ENCODE measurements at places on chromosomes 6 and 20.

DNA sequence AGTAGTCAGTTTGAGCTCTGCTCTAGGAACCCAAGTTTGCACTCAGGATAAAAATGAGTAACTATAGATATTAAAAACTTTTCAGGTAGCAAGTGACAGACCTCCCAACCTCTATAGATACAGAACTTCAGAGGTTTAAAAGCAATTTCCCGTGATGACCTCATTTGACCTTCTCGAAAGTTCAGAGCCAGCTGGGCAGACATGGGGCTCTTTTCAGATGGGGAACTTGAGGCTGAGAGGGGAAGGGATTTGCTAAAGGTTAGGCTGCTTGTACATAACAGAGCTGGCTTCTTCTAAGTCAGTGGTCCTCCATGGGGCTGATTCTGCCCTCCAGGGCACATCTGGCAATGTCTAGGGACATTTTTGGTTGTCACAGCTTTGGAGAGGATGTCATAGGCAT, 58.8 kb upstream of the ZNF831 start:
- no peak for DNase-seq

- DNase-seq = no peak
Measured at GRCh38 chr6:16595514-16596120, 165.6 kb downstream of the ATXN1 start.

DNA sequence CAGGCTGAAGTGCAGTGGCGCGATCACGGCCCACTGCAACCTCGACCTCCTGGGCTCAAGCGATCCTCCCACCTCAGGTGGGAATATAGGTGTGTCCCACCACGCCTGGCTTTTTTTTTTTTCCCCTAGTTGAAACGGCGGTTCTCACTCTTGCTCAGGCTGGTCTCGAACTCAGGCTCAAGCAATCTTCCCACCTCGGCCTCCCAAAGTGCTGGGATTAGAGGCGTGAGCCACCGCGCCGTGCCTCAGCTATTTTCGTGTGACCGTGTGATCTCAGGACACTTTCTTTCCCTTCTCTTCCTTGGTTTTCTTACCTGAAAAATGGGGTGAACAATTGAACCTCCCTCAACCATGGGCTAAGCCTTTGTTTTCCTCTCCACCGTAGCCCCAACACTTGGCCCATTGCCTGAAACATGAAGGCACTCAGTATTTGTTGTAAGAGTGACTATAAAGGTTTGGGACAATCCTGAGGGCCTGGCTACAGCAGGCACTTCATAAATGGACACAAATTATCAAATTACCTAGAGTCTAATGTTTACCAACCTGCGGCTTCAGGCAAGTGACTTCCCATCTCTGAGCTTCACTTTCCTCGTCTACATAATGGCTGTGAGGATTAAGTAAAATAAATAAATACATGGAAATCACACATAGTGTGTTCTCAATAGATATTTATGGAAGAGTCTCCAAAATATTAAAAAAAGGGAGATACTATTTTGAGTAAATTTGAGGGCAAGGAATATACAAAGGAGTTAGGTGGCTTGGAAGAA, 31.4 kb upstream of the ID1 start:
- no peak for DNase-seq

DNA sequence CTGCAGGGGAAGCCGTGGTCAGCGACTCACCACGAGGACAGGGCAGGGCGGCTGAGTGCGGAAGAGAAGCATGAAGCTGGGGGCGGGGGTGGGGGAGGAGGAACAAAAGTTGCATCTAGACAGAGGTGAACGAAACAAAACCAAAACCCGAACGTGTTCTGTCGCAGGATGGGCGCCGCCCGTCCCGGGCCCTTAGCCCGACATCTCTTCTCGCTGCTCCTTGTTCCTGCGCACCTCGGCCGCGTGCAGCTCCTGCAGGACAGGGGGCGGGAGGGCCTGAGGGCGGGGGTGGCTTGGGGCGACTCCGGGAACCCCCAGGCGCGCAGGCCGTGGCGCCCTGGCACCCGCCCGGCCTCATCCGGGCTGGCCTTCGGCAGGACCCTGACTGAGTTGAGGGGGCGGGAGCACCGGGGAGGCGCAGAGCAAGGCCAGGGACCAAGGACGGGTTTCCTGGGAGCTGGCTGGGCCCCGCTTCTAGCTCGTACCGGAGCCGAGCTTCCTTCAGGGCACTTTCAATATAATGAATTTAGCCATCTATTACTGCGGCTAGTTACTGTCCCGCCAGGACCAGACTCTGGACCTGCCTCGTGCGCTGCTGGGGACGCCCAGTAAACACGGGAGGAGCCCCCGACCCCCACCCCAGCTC, 12.0 kb downstream of the STMN3 start:
- peak; percentile 63 for DNase-seq

DNA sequence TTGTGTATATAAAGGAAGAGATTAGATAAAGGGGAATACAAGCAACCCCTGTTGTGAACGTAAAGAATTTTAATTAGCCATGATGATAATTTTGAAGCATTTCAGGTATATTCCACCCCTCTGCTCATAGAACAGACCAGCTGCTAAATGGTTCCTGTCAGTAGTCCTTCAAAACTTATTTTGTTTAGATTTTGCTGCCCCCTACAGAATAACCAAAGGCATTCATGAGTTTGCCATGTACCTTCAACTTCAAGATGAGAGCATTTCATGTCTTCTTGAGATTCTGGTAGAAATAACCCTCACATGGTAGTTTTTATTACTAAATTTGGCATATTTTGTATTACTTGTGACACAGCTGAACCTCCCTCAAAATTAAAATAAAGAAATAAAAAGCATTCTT, 1586.7 kb downstream of the HACE1 start:
- DNase-seq = no peak

DNA sequence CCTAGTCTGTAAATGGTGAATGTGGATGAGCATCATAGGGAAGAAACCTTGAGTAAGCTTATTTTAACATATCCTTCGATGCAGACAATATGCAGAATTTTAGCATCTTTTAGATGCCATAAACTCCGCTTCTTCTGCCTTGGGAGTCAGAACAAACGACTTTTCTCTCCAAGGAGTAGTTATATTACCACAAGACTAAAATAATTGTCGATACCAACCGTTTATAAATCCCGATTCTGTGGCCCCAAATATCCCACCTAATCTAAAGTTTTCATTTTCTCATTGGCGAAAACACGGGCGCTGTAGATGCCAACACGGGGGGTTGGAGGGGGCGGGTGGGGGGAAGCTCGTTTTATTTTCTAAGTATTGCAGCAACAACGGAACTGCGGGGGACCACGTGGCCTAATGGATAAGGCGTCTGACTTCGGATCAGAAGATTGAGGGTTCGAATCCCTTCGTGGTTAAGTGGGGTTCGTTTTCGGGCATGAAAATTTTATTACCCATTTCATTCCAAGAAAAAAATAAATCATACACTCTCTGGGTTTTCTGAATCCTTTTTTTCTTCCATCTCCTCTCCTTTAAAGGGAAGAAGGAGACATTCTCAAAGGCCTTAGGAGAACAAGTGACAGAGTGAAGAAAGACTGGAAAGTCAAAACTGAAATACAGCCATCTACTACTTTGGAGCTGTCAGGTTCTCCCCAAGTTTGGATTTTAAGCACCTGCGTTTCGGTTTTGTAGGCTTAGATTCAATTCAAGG, 65.5 kb upstream of the BTN3A2 start:
- no peak for DNase-seq

DNA sequence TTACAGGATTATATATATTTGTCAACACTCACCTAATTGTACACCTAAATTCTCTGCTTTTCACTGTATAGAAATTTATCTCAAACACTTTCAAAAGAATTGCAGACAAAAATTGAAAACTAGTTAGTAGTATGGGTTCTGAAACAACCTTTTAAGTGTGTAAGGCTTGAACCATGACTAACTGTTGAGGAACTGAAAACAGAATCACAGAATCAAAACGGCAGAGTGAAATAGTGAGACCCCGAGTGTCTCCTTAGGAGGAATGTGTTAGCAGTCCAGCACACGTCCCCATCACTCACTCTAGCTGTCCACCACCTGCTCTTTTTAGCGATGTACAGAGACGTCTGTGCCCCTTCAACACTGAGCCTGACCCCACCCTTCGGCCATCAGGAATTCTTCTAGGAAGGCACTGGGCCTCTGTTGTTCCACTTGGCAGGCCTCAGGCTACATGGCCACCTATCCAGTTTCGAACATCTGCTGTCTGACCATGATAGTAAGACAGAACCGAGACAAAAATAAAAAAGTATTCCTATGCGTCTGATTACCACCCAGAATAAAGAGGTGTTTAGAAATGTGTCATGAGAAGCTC, 227.4 kb downstream of the C6orf118 start:
- DNase-seq = no peak

DNA sequence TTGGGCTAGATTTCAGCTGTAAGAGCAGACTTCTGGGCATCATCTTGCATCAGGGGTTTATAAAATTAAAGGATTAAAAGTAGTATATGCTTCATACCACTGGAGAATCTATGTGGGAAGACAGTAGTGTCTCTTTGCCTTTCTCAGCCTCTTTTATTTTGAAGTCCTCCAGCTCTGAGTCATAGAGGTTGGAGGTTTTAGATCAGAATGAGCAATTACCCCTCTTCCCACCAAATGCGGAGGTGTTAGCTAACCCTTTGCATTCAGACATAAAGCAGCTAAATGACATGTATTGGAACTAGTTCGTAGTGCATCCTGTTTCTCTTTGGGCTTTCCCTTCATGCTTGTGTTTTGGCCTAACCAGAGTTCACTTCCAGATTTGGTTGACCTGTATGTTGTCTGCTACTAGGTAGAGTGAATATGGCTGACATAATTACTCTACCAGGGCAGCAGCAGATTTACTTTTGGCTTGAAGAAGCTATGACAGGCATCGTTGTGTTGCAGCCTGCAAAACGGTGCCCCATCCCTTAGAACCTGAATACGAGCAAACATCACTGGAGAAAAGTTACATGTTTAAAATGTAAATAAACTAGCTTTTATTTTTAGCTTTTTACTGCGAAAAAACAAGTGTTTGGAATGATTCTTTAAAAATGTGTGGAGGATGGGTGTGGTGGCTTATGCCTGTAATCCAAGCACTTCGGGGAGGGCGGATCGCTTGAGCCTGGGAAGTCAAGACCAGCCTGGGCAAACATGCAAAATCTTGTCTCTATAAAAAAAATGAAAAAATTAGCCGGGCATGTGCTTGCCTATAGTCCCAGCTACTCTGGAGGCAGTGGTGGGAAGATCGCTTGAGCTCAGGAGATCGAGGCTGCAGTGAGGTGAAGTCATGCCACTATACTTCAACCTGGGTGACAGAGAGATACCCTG, 82.2 kb downstream of the MYO6 start:
- no peak for DNase-seq

DNA sequence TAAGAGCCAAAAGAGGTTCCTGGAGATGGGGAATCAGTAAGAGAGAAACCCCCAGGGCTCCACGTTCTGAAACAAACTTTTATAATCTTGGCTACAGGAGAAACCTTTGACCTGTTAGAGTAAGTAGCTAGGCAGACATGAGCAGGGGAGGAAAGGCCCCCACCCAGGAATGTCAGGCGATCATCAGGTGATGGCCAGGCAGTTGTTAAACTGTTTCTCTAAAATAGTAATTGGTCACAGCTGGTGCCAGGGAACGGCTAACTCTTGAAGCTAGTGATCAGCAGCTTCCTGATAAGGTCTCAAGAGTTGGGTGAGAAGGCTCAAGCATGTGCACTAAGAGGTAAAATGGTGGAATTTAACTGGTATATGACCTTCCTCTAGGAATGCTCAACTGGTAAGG, 263.8 kb downstream of the HDGFL1 start:
- no peak for DNase-seq

- no peak for DNase-seq
Measured at GRCh38 chr6:168343239-168344150, 23.9 kb upstream of the DACT2 start.
